Astrocyte (in vitro differentiated cells and primary cell): ENCODE measurements at places on chromosomes 7 and 10. TPM values are rescaled to one million over a fixed set of nuclear protein-coding genes. Genes with fewer than 3 reads are reported as not detected.

DOCK1 gene
- total RNA-seq = 42.5 and 45.0 TPM in 2 replicates

- H3K27me3 ChIP-seq = no peaks in the 10 kb centered on the region
- H3K27ac ChIP-seq = no peak overlapping the region
- DNase-seq = no peak
- H3K4me3 ChIP-seq = no peak overlapping the region
- H3K36me3 ChIP-seq = peaks cover 32% of the 10 kb centered on the region
Measured at GRCh38 chr7:158779061-158780000, 50.0 kb downstream of the ESYT2 start.

GRCh38 chr10:90658791-90659190 is 199.0 kb downstream of the HTR7 start:
- DNase-seq = no peak
- no peaks in the 10 kb centered on the region for H3K27me3 ChIP-seq
- H3K27ac ChIP-seq = no peak overlapping the region
- H3K4me1 ChIP-seq = no peaks in the 10 kb centered on the region
- no peaks in the 10 kb centered on the region for H3K36me3 ChIP-seq

DNA sequence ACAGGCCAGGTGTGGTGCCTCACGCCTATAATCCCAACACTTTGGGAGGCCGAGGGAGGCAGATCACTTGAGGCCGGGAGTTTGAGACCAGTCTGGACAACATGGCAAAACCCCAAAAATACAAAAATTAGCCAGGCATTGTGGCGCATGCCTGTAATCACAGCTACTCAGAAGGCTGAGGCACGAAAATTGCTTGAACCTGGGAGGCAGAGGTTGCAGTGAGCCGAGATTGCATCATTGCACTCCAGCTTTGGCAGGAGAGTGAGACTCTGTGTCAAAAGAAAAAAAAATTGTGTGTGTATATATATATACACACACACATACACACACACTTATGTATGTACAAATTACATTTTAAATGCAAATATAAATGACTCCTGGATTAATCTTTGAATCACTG is 76.8 kb upstream of the LRRN3 start:
- no peaks in the 10 kb centered on the region for H3K36me3 ChIP-seq
- H3K4me1 ChIP-seq = no peaks in the 10 kb centered on the region
- H3K4me3 ChIP-seq = no peak overlapping the region
- no peak overlapping the region for H3K27ac ChIP-seq

BLVRA gene
- 48.9 and 55.7 TPM in 2 replicates for total RNA-seq

GRCh38 chr7:139125657-139126056 is 16.1 kb upstream of the ZC3HAV1 start:
- H3K27ac ChIP-seq = no peak overlapping the region
- no peak overlapping the region for H3K4me3 ChIP-seq
- H3K4me1 ChIP-seq = no peaks in the 10 kb centered on the region
- DNase-seq = no peak

FAM25C gene
- total RNA-seq = not detected in 2 replicates
